ENCODE measurements at places on chromosomes 7 and 10.

DNA sequence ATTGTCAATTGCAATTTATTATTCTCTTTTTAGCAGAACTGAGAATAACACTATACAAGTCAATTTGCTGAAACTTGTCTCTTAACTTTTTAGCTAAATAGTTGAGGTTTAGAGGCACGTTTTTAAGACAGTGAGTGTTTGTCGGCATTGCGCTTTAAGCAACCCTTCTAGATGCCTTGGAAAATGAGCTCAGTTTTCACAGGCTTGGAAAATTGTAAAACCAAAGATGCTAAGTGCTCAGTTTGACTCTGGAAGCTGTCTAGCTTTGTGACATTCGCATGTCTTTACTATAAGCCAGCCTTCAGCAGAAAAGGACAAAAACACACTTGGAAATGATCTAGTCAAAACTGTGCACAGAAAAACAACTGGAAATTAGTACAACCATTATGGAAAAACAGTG, 500.4 kb downstream of the NEBL start:
- peak; percentile 11 for DNase-seq

- no peak for DNase-seq
These were observed 14.8 kb downstream of the NPS start for GRCh38 chr10:127563718-127564553.

GRCh38 chr7:64875658-64876406, 27.2 kb upstream of the ZNF273 start:
- no peak for DNase-seq

DNA sequence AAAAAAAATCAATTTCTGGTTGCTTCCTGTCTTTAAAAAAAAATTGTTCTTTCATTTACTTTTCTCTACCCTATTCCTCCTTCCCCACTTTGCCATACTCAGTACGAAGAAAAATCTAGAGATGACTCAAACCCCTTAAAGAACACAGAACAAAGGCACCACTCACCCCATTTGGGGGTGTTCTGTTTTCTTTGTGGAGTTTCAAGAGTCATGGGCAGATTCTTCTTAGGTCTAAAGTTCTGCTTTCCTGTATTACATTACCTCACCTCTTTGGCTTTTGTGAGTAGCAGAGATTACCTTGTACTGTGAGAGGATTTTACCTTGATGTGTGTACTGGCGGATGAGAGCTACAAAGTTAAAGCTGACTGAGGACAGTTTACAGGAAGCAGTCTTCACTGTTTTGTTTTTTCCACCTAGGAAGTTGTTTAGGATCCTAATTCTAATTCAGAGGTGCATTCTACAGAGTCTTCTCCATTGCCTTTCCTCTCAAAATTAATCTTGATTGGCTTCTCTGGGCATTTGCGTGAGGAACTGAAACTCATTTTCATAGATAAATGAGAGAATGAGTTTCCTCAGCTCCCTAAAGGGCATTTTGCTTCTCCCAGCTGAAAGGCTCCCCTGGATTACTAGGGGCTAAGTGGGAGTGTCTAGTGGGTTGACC, 20.7 kb downstream of the AVL9 start:
- DNase-seq, result no peak

- DNase-seq, result no peak
These were observed 569 bp upstream of the NPTX2 start for GRCh38 chr7:98616381-98617050.

DNA sequence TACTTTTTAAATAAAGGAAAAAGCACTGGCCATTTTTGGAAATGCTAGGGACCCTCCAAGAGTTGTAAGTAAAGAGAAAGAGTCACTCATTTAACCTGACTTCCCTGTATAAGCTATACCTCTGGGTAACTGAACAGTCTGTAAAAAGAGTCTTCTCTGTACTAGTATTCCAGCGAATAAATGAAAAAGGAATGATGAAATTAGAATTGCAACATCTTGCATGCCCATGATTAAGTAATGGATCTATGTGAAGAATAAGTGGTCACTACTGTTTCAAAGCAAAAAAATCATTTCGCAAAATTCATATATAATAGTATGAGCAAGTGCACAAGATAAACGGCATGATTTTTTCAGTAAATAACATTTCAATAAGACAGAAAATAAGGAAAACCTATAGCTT, 116.8 kb downstream of the ZFAND4 start:
- DNase-seq, result no peak

DNA sequence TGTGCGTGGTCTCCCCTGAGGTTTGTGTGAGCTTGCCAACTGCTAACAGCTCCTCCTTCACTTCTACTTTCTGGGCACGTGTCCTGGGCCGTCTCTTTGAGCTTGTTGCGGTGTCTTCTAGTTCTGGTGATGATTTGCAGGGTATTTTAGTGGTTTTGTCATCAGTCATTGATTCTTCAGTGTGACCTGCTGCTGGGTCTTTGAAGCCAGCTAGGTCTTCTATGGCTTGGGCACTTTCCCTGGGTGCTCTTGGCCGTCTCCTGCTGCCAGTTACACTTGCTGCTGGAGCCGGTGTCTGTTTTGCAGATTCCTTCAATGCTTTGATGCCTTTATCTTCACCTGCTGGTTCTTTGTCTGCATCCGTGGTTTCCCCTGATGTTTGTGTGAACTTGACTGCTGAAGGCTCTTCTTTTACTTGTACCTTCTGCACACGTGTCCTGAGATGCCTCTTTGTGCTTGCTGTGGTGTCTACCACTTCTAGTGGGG, 23.0 kb downstream of the MKI67 start:
- no peak for DNase-seq

- no peak for DNase-seq
These were observed 377.2 kb downstream of the PARD3 start for GRCh38 chr10:34437906-34438305.

- DNase-seq, result peak; percentile 67
These were observed 604 bp downstream of the MXI1 start for GRCh38 chr10:110207805-110208613.

GRCh38 chr7:92052684-92053083, 81.6 kb downstream of the CYP51A1 start:
- no peak for DNase-seq

DNA sequence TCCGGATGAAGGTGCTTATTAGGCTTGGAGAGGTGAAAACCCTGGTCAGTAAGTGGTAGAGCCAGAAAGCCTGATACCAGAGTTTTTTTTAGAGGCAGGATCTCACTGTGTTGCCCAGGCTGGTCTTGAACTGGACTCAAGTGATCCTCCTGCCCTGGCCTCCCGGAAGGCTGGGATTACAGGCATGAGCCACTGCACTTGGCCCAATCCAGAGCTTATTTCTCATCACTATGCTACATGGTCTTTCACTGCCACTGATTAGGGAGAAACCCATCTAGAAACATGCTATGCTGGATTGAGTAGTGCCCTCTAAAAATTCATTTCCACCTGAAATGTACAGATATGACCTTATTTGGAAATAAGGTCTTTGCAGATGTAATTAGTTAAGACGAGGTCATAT, 28.4 kb upstream of the GJD4 start:
- DNase-seq, result no peak

DNA sequence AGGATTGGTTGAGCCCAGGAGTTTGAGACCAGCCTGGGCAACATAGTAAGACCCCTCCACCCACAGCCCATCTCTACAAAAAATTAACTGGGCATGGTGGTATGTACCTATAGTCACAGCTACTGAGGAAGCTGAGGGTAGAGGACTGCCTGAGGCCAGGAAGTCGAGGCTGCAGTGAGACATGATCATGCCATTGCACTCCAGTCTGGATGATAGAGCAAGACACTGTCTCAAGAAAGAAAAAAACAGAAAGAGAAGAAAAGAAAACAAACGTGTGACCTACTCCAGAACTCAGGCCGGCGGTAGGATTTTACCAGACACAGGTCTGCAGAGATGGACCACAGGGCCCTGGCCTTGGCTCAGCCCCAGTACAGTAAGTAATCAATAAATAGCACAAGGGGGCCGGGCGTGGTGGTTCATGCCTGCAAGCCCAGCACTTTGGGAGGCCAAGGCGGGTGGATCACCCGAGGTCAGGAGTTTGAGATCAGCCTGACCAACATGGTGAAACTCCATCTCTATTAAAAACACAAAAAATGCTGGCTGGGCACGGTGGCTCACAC, 35.4 kb upstream of the TNRC18 start:
- no peak for DNase-seq

- no peak for DNase-seq
These were observed 1.5 kb downstream of the LIPK start for GRCh38 chr10:88707429-88708155.

DNA sequence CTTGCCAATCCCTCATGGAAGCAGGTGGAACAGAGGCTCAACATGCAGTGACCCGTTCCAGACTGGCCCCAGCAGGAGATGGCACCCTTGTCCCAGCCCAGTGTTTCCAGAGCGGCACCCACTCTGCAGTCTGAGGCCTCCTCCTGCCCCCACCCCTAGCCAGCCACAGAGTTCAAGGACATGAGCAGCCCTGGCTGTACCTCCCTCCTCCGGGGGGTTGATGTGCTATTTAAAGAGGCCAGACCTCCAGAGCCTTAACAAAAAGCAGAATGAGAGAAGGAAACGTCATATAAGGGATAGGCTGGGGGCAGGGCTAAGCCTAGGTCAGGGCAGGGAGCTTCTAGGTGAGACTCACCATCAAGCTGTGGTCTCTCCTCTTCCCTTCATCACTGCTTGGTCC, 115.7 kb upstream of the NANOS1 start:
- no peak for DNase-seq

DNA sequence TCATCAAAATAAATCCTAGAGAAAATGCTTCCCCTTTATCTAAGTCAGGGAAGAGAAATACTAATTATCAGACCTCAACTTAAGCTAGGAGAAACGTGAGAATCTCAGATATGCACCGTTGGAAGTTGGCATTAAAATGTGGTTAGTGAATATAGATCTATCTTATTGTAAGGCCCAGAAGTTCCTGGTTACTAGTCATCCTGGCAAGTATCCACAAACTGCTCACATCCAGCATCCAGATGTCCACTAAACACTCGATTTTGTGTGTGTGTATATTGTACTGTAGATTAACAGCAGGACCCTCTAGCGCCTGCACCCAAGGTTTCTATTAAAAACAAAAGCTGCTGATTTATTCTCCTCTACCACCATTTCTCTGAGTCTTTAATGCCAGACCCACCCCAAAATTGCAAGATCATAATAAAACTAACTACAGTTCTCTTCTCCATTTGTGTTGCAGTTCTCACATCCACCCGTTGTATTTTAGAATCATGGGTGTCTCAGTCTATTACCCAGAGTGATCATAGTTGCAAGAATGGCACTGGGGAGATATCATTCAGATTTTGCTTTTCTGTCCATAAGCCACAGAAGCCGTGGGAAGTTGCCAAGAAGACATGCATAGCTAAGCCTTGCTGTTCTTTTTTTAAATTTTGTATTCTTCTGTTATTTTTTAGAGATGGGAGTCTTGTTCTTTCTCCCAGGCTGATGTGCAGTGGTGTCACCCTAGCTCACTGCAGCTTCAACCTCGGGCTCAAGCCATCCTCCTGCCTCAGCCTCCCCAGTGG, 165.4 kb downstream of the KIAA1217 start:
- DNase-seq, result no peak

- no peak for DNase-seq
These were observed 62.4 kb downstream of the CTTNBP2 start for GRCh38 chr7:117810642-117811512.

Data from tongue (tissue), 3 donors.